ENCODE measurements at places on chromosomes 3 and 15.

DNA sequence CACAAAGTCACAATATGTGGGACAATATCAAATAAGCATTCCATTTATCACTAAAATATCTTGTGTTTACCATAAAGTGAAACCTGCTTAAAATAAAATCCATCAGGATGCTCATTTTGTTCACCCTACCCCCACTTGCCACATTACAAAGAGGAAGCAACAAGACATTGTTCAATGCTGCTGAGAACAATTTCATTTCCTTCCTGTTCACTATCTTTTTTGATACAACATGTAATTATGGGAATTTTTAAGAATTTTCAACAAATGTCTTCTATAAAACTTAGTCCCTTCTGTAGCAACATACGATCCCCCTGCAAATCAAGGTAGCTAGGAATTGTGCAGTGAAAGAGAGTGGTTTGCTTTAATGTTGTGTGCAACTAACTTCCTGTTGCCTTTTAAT, 34.9 kb upstream of the GPR160 start:
- DNase-seq, result peak; percentile 46

GRCh38 chr3:127206154-127206553, 13.2 kb downstream of the PRR23E start:
- no peak for DNase-seq

DNA sequence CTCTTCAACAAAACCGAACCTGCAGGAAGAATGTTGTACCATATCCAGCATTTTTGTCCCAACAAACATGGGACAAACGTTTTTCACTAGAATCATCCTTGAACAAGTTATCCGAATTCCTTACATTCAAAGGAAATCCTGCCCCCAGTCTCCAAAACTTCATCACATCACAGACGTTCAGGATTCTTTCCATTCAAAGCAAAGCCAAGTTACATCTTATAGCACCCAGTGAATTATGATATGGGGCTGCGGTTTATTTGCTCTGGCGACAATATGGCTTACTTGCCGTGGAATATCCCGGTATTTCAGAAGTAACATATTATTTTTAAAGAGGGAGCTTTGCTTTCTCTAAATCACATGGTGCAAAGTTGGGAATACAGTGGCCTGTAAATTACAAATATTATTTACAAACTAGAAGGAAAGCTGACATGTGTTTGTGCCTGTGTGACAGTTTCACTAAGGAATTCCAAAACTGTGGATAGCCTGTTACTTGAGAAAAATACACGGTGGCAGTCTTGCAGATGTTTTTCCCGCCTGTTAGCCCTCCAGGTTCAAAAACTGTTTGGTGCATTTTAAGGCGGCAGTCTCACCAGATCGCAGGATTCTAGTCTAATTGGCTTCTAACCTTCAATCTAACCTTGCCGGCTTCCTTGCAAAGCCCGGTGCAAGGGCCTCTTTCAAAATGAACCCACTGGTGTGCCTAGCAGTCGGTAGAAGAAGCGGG, 736 bp upstream of the MBNL1 start:
- DNase-seq, result peak; percentile 40

GRCh38 chr3:164004205-164004604, 1074.1 kb downstream of the SI start:
- DNase-seq, result peak; percentile 3

DNA sequence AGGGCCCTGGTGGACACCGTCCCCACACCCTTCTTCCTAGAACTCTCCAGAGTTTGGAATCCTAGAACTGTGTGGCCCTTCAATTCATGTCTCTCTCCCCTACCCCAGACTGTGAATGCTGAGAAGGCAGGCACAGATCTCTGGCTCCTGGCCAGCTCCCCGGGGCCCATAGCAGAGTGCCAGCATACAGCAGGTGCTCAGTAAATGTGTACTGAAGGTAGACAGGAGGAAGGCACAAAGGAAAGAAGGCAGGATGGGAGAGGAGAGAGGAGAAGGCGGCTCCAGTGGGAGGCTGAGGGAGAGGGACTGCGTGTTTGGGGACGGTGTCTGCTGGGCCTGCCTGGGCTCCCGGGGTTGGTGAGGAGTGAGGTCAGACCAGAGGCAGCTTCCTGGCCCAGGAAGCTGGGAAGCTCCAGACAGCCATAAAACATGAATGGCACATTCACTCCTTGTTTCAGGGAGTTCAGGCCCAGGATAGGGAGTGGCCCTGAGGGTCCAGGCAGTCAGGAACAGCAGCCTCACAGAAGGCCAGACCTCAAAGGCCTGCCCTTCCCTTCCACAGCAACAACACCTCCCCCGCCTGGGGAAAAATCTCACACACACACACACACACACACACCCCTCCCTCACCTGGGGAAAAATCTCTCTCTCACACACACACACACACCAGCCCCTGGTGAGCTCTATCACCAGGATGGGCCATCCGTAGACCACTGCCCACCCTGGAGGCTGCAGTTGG, 137.1 kb upstream of the PRR20G start:
- no peak for DNase-seq

GRCh38 chr3:129732200-129732876, 125.9 kb upstream of the PLXND1 start:
- DNase-seq, result no peak

GRCh38 chr15:59259137-59259943, 52.7 kb downstream of the LDHAL6B start:
- no peak for DNase-seq

- DNase-seq, result no peak
These were observed 48.8 kb downstream of the MESD start for GRCh38 chr15:80940851-80941250.

GRCh38 chr3:184608209-184608608, 46.6 kb downstream of the EPHB3 start:
- DNase-seq, result peak; percentile 21

GRCh38 chr3:15805756-15806266, 8.0 kb upstream of the ANKRD28 start:
- DNase-seq, result peak; percentile 87
